ENCODE measurements at places on chromosomes 11 and 22.

- DNase-seq = no peak
These were observed 126.1 kb upstream of the NECTIN1 start for GRCh38 chr11:119855066-119855465.

DNA sequence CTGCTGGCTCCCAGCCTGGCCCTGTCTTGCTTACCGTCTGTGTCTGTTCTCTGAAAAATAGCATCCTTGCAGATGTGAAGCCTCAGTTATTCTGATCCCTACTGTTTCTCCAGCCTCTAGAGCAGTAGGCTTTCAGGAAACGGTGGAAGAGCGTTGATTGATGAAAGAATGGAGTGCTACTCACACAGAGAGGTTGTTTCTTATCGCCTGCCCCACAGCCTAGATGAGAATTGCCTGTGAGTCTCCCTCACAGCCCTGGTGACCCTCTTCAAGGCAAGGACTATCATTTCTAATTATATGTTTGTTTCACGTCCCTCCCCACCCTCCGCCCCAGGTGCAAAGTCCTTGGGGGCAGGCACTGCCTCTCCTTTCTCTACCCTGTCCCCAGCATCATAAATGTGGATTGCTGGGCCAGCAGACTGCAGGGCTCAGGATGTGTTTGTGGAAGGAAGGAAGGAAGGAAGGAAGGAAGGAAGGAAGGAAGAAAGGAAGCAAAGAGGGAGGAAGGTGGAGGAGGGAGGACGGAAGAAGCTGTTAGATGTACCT is 575.3 kb upstream of the B3GAT1 start:
- DNase-seq = no peak

GRCh38 chr22:44537467-44537866 is 39.4 kb upstream of the RTL6 start:
- DNase-seq = no peak

GRCh38 chr11:80441821-80442220 is 1001.0 kb upstream of the TENM4 start:
- DNase-seq = no peak

DNA sequence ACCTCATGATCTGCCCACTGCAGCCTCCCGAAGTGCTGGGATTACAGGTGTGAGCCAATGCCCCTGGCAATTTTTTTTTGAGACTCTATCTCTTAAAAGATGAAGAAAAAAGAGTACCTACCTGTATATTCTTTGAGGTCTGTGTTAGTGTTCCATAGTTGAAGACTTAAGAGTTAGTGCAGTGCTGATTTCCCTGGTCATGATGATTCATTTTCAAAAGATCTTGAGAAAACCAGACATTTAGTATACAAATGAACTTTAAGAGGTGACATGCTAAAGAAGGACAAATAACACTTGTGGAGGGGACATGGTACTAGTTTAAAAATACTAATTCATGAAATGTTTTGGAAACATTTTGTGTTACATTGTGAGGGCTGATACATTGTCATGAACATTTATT is 17.7 kb downstream of the CBL start:
- DNase-seq = no peak

GRCh38 chr11:102364991-102365390 is 18.0 kb downstream of the BIRC2 start:
- no peak for DNase-seq

DNA sequence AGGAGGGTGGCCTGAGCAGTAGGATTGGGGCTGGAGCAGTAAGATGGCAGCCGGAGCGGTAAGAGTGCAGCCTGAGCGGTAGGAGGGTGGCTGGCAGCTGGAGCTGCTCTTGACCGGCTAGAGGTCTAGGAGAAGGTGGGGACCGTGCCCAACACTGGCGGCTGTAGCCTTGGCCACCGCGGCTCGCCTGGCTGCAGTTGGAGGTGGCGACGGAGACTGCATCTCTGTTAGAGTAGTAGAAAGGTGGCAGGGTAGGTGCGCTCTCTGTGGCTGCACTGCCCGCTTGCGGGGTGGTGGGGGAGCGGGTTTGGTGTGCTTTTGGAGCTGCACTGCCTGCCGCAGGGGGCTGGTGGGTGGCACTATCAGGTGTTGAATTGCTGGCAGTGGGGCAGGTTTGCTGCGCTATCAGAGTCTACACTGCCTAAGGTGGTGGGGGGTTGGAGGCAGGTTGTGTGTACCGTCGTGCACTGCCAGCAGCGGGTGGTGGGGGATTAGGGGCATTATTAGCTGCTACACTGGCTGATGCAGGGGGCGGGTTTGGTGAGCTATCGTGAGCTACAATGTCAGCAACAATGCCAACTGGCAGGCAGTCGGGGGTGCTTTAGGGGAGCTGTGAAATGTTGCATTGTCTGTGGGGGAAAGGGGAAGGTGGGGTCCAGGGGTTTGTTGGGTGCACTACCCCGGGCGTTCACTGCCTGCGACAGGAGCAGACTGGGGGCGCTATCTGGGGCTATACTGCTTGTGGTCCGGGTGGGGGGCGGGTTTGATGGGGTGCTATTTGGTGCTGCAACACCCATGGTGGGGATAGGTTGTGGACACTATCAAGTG is 4461.3 kb upstream of the OR11H1 start:
- no peak for DNase-seq

- DNase-seq = no peak
These were observed 44.2 kb upstream of the MICAL2 start for GRCh38 chr11:12066056-12066798.

- no peak for DNase-seq
These were observed 22.8 kb downstream of the CTTN start for GRCh38 chr11:70421123-70421522.

- no peak for DNase-seq
These were observed 10.5 kb upstream of the ZBED5 start for GRCh38 chr11:10868352-10868751.

GRCh38 chr11:75101424-75102128 is 4.9 kb upstream of the OR2AT4 start:
- no peak for DNase-seq

GRCh38 chr22:49599039-49599438 is 228.6 kb downstream of the BRD1 start:
- DNase-seq = no peak

DNA sequence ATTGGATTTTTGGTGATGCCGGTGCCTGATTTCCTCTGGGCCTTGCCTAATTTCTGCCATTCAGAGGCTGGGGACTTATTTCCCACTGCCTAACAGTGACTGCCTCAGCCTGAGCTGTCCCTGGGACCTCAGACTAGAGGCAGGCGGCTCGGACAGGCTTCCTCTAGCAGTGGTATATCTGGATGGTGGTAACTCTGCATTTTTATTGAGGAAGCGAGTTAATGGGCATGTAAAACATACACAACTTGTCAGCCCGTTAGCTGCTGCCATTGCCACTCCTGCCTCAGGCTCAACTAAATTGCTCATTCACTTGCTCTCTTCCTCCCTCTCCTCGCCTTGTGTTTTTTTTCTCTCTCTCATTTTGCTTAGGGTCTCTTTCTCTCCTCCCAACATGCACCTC is 561.6 kb downstream of the BUD13 start:
- DNase-seq = no peak

DNA sequence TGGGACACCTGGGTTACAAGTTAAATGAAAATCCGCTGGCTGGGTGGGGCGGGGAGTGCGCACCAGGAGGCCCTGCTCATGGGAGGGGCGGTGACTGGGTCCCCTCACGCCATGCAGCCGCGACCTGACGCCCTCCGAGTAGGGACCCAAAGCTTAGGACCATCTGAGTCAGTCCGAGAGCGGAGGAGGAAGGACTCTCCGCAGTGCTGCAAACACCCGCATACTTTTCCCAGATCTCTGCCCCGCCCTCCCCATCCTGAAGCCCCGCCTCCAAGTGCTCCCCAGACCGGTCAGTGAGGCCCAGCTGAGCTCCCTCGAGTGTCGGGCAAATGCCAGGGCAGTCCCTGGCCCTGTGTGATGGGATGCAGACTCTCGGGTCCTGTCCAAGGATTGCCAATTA is 6.6 kb upstream of the FLI1 start:
- no peak for DNase-seq

DNA sequence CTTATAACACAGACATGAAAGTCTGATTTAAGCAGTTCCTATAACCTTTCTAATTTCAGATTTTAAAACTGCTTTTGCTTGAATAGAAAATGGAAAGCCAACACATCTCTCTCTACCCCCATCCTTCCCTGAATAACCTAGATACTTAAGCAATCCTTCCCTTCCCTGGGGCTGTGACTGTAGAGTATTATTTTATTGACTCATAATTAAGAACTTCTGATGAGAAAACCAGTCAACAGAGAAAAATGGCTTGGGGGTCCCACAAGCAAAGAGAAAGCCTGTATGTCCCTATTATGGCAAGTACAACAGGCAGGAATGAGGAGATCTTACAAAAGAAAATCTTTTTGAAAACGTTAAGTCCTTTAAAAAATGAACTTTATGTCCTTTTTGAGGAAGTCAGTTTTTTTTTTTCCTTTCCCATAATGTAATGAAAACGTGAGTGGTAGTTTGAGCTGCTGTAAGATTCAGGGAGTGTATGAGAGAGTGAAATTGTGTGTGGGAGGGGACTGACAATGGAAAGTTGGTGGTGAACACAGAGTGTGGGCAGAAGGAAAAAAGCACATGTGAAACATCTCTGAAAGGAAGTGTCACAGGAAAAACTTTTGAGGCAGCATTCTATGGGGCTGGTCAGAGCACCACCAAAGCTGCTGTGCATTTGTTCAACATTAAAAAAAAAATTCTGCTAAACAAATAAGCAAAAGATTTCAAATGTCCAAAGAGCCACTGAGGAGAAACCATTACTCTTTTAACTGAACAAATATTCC is 154.6 kb downstream of the MAML2 start:
- DNase-seq = no peak

DNA sequence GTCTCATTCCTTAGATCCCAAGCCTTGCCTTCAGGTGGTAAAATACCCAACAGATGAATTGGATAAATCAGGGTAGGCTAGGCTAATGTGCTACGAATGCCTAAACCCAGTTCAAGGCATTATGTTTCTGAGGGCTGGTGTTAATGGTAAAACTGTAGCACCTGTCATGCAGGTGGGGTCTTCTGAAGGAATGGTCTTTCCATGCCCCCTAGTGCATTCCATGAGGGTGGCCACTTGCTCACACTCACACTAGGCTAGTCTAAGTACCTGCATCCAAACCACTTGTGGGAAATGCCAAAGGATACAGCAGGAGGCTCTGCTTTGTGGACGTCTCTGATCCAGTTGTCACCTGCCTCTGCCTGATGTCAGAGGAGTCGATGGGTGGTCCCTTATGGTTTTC is 24.2 kb upstream of the UCP3 start:
- DNase-seq = no peak

GRCh38 chr11:99893811-99894210 is 793.3 kb upstream of the ARHGAP42 start:
- no peak for DNase-seq

GRCh38 chr11:97996762-97997161 is 1024.0 kb upstream of the CNTN5 start:
- DNase-seq = no peak

GRCh38 chr22:36702842-36703215 is 723 bp downstream of the CACNG2 start:
- no peak for DNase-seq

GRCh38 chr11:126544108-126545056 is 188.9 kb downstream of the ST3GAL4 start:
- DNase-seq = peak; percentile 23

DNA sequence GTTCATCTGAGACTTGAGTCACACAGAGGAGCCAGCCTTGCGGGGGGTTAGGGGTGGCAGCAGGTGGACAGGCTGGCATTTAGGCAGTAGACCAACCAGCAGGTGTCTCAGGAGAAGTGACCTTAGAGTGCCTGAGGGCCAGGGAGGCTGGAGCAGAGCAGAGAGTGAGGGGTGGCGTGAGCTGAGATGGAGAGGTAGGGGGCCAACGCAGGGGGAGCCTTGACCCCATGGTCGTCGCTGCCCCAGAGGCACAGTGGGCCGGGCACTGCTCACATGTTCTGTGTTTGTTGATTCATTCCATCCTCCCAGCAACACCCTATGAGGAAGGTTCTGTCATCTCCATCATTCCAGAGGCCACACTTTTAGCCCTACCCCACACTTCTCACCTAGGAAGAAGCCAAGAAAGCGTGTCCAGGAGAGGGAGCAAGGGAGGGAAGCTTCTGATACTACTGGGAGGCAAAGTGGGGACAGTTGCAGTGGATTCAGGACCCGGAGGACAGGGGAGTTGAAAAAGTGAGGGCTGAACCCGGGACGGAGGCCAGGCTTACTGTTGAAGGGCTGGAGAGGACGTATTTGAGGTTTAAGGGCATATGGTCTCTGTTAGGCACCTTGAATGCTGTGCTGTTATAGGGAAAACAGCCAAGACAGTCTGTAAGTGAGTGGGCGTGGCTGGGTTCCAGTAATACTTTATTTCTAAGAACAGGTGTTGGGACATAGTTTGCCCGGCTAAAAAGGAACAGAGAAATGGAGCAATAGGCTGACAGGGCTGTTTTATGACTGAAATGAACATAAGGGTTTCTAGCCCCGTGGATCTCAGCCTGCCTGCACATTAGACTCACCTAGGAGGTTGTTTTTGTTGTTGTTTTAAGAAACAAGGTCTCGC is 7.3 kb downstream of the SART1 start:
- DNase-seq = no peak

DNA sequence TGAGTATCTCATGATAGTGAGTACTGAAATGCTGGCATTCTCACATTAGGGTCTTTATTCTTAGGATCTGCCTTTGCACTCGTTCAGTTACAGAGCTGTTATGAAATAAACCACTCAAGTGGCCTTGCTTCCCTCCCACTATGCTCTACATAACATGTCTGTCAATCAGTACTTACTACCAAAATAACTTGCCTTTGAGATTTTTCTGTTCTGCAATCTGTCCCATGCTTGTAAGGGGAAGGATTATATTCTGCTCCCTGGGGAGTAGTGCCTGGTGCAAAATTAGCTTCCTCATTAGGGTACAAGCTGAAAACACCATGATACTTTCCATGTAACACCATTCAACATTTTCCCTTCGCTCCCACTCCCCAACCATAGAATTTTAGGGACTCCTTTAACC is 1.9 kb upstream of the GRAP2 start:
- DNase-seq = no peak

DNA sequence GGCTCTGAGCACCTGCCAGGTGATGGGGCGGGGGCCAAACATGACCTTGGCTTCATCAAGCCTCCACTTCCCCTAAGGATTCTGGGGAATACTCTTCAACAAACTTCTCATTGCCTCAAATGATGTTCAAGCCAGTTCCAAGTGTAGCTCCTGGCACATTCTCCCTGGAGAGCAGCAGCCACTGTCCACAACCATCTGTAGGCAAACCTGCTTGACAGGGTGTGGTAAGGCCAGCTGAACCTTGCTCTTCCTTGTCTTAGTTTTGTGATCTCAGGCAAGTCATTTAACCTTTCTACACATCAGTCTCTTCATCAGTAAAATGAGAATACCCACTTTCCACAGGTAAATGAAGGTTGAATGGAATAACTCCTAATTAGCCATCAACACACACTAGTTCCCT is 323.3 kb downstream of the TENM4 start:
- no peak for DNase-seq

DNA sequence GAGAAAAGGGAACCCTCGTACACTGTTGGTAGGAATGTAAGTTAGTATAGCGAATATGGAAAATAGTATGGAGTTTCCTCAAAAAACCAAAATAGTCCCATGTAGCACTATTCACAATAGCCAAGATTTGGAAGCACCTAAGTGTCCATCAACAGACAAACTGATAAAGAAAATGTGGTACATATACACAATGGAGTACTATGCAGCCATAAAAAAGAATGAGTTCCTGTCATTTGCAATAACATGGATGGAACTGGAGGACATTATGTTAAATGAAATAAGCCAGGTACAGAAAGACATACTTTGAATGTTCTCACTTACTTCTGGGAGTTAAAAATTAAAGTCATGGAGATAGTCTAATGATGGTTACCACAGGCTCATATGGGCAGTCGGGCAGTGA is 64.0 kb upstream of the RAB1B start:
- no peak for DNase-seq

Data from progenitor cell of endocrine pancreas (in vitro differentiated cells).